Ovary (tissue), 10 donors: ENCODE measurements at places on chromosomes 4 and X. TPM values are rescaled to one million over a fixed set of nuclear protein-coding genes. Genes with fewer than 3 reads are reported as not detected.

DNA sequence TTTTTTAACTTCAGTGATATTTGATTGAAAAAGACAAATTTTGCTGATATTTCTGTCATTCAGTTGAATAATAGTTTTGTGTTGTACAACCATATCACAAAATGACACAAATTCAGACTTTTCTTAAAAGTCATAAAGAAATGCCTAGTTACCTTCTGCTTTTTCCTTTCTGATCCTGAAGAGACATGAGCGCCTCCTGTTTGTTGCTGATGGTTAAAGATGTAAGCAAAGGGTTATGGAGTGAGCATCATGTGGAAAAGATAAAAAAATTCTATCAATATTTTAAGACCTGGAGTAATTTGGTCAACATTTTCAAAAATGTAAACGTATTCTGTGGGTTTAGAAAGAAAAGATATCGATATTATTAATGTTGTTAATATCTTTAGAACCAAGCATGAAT lies 669.9 kb upstream of the NR3C2 start:
- DNase-seq, result no peak

- no peak for DNase-seq
These were observed 213.6 kb downstream of the CPE start for GRCh38 chr4:165592386-165592785.

GRCh38 chr4:122012735-122013134 lies 60.9 kb upstream of the TRPC3 start:
- no peak for DNase-seq

GRCh38 chr4:81096566-81096965 lies 66.1 kb downstream of the BMP3 start:
- DNase-seq, result no peak

ADH4 gene
- total RNA-seq, result 0.33 TPM

DNA sequence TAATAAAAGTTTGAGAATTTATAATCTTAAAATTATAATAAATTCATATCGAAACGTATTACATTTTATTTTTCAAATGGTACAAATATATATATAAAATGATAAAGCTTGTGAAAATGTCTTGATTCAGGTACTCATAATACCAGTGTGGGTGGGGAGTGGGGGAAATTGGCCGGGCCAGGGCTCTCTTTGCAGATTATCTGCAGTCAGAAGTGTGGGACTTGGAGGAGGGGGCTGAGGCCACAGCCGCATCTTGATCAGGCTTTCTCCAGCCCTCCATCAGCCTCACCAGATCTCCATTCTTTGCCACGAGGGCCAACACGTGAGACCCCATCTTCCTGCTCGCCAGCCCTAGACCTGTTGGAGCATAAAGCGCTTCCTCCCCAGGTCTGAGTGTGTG lies 86.7 kb downstream of the STIM2 start:
- DNase-seq, result no peak

GRCh38 chr4:5798462-5798861 lies 87.5 kb downstream of the EVC start:
- DNase-seq, result no peak

CLCN4 gene
- 0.36 TPM for total RNA-seq

CSAG3 gene
- total RNA-seq, result not detected

MSANTD1 gene
- 1.0 TPM for total RNA-seq

DNA sequence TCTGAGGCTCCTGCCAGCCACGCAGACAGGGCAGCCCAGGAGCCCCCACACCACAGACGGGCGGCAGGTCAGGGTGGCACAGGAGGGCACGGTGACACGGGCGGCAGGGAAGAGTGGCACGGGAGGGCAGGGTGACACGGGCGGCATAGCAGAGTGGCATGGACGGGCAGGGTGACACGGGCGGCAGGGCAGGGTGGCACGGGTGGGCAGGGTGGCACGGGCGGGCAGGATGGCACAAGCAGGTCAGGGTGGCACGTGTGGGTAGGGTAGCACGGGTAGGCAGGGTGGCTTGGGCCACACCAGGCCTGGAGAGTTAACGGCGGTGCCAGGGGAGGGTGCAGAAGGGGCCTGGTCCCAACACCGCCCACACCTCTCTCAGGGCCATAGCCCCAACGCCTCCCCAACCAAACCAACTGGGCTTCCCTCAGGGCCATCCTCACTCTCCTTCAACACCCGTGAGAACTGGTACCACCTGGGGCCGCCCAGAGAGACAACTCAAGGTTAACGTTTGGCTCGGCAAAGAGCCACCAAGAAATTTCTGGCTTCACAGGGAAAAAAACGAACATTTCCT lies 3.4 kb downstream of the CTBP1 start:
- no peak for DNase-seq
